ENCODE measurements at places on chromosomes 13 and 19.

DNA sequence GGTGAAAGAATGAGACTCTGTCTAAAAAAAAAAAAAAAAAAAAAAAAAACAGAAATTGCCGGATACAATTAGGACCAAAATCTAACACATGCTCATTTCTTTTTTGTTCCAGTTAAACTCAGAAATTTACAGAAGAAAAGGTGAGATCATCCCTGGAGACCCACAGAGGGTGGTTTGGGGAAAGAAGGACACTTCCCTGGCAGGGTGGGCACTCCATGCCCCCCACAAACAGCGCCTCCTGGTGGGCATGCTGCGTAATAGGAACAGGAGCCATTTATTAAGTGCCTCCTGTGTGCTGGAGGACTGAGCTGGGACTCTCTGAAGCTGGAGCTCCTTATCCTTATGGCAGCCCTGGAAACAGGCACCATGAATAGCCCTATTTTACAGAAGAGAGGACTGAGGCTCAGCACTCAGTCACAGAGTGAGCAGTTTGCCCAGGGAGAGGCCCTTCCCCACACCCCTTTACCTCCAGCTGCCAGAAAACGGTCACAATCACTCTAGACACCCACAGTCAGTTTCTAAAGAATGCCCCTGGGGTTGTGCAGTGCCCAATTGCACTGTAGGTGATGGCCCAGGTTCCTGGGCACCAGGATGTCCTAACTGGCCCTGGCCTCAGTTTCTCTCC, 10.1 kb downstream of the C19orf38 start:
- no peak for DNase-seq

DNA sequence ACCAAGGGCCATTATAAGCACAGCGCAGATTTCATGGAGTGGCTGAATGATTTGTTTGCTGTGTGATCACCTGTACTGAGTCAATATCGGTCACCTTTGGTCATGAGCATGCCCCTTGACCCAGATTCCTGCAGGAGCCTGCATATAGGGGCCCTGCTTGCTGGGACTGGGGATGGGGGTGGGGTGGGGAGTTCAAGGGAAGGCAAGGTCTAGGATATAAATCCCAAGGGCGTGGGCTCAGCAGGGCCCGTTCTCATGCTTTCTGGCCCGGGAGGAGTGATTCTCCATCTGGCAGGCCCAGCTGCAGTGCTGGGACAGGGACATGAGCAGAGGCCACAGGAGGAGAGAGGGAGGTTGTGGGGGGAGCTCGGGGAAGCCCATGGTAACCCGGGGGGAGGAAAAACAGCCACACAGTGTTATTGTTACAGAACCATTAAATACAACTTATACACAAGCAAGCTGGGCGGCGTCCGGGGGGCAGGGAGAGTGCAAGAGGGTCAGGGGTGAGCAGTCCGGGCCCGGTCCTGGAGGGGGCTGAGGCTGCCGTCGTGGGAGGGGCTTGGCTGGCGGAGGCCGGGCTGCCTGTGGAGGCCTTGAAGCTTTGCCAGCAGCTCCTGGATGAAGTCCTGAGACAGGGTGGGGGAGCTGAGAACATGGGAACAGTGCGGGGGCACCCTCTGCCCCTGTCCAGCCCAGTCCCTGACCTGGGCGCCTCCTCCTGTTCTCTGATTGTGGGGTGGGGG, 5.2 kb downstream of the PPP1R14A start:
- no peak for DNase-seq

DNA sequence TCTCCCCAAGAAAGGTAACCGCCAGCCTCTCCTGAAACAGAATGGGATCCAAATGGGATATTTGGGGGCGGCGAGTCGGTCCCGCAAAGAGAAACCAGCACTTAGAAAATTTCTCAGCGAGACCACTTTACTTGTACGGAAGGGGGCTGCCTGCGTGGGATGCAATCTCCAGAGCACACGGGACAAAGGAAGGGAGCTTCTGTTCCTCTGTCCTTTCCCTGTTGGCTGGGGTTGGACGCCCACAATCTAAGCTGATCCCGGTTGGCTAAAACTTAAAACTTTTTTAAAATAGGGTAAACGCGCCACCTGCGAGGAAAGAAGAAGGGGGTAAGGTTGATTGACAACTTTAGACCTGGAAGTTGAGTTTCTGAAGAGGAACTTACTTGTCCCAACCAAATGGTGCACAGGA, 826 bp upstream of the BSG start:
- DNase-seq = peak; percentile 70

- DNase-seq = no peak
Observed at GRCh38 chr19:3618144-3618810, 8.3 kb downstream of the CACTIN start.

DNA sequence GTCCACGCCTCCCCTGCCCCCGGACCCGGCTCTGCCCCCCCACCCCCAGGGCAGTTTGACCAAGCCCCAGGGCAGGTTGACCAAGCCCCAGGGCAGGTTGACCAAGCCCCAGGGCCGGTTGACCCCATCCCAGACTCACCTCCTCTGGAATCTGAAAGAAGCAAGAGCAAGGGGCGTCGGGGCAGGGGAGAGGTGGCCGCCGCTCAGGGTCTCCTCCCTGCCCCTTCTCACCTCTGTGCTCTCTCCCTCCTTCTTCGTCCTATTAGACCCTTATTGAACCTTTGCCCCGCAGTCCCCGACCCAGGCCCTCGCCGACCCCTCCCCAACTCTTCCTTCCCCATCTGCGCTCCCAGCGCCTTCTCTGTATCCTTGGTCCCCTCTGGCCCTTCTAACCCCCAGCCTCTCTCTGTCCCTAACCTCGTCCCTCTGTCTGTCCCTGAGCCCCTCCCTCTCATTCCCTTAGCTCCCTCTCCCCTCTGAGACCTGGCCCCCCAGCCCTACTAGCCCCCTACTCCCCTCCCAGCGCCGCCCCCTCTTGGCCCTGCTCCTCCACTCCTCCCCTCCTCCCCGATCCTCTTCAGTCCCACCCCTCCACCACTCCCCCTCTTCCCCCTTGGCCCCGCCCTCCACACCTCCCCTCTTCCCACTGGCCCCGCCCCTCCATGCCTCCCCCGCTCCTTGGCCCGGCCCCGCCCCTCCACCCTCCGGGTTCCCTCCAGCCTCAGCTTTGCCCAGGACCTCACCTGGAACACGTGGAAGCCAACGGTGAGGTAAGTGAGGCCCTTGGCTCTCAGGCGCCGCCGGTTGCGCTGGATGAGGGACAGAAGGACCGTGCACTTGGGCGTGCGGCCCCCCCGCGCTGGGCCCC, 7.6 kb downstream of the CAPN12 start:
- peak; percentile 20 for DNase-seq

- no peak for DNase-seq
Observed at GRCh38 chr19:2087621-2088100, 8.5 kb downstream of the MOB3A start.

DNA sequence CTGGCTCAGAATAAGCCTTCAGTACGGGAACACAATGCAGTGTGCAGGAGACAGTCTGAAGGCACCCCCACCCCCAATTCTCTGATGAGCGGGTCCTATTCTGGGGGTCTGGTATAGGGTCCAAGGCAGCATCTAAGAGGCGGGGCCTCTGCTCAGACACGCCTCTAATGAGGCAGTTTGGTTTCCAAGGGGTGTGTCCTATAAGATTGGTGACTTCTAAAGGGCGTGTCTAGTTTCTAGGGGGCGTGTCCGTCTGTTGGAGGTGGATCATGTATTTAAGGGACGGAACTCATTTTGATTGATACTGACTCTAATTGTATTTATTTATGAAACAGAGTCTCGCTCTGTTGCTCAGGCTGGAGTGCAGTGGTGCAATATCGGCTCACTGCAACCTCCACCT, 8.7 kb downstream of the FIZ1 start:
- DNase-seq = no peak

DNA sequence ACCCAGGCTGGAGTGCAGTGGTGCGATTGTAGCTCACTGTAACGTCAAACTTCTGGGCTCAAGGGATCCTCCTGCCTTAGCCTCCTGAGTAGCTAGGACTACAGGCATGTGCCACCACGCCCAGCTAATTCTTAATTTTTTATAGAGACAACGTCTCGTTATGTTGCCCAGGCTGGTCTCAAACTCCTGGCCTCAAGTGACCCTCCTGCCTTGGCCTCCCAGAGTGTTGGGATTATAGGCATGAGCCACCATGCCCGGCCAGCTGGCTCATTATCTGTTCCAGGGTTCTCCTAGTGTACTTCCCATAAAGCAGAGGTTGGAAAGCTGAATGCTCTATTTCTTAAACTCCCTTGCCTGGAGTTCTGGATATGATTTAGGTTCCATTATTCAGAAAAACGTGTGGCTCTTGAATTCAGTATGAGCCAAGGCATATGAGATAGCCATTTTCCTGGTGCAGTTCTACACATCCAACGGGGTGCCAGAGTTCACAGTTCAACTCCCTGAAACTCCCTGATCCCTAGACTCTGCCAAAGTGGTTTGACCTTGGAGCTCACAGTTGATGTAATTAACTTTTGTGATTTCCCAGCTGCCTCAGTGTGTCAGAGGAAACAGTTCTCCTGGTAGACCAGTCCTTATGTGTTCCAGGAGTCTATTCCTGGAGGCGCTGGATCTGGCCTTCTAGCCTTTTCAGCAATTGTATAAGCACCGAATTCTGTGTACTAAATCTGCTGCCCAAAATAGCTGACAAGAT, 21.6 kb downstream of the GPR183 start:
- DNase-seq = no peak

- peak; percentile 75 for DNase-seq
Observed at GRCh38 chr19:17579661-17580244, 24.3 kb downstream of the COLGALT1 start.

DNA sequence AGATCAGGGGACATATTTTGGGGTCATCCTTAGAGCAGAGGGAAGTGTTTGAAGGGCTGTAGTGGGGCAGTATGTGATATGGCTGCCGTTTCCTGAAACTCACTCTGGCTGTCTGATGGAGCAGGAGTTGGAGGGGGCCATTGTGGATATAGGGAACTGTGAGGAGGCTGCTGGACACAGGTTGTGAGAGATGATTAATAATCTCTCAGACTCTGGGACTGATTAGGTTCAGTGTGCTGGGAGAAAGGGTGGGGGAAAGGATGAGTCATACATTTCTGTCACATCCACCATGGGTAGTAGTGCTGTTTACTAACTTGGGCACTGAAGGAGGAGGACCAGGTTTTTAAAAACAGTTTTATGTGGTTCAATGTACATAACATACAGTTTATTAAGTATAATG, 4.8 kb downstream of the B3GLCT start:
- DNase-seq = no peak

DNA sequence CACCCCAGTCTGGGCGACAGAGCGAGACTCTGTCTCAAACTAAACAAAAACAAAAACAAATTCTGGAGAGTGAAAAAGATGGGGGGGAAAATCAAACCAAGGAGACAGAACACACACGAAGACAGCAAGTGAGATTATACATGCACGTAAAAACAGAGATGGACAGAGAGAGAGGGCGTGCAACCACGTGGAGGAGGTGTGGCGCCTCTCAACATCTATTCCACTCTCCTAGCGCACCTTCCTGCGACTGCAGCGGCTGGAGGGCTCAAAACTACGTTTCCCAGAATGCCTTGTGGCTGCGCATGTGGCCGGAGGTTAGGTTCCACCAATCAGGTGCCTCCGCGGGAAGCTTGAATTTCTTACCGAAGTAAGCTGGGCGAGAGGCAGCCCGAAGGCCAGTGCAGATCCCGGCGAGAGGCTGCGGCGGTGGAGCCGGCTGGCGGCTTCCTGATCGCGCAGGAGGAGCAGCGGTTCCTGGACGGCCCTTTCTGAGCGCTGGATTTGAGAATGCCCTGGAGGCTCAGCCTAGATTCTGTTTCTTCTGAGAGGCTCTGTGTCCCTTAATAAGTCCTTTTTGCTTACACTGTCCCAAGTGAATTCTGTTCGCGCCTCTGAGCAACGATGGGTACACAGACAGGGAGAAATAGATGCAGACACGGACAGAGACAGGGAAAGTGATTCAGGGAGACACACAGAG, 13.1 kb upstream of the NANOS2 start:
- peak; percentile 88 for DNase-seq

GRCh38 chr13:110454956-110455355, 106.6 kb downstream of the RAB20 start:
- DNase-seq = no peak

DNA sequence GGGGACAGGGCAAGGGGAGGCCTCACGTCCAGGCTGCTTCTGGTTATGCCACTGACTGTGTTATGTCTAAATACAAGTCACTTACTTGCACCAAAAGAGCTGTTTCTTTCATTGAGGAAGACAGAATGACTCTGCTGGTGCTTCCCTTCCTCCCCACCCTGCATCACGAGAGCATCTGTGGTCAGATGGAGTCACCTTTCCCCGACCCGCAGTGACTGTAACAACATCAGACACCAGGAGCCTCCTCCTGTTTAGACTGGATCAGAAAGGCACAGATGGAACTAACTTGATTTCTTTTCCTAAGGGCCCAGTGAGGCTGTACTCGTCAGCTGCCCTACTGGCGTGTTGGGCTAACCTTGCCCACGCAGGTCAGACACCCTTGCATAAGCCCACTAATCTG, 90.3 kb upstream of the ZNF536 start:
- DNase-seq = no peak

- no peak for DNase-seq
Observed at GRCh38 chr13:75738841-75739240, 102.7 kb downstream of the LMO7 start.

GRCh38 chr19:48867123-48867745, 1.2 kb downstream of the PLEKHA4 start:
- no peak for DNase-seq

- DNase-seq = no peak
Observed at GRCh38 chr13:67138970-67139369, 91.2 kb downstream of the PCDH9 start.

GRCh38 chr13:98312606-98313005, 135.5 kb upstream of the RNF113B start:
- no peak for DNase-seq

DNA sequence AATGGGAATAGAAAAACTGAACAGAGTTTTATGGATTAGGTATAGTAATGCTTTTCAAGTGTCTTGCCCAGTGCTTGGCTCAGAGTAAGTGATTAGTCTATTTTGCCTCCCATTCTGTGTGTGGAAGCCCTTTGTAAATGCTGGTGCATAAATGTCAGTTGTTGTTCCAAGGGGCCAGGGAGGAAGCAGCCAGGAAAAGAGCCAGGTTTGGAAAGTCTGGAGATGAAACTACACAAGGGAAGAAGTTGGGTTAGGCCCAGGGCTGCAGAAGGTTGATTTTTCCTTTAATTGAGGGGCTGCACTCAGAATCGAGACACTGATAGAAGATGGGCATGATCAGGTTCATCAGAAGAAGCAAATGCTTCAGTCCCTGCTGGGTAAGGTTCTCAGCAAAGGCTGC, 484.0 kb downstream of the OLFM4 start:
- no peak for DNase-seq
